PC-9 (cell line): ENCODE measurements at places on chromosomes 6 and 20. TPM values are rescaled to one million over a fixed set of nuclear protein-coding genes. Genes with fewer than 3 reads are reported as not detected.

HEY2 gene
- 0.15 TPM in 1 of 2 replicates, not detected in the other for total RNA-seq

DNA sequence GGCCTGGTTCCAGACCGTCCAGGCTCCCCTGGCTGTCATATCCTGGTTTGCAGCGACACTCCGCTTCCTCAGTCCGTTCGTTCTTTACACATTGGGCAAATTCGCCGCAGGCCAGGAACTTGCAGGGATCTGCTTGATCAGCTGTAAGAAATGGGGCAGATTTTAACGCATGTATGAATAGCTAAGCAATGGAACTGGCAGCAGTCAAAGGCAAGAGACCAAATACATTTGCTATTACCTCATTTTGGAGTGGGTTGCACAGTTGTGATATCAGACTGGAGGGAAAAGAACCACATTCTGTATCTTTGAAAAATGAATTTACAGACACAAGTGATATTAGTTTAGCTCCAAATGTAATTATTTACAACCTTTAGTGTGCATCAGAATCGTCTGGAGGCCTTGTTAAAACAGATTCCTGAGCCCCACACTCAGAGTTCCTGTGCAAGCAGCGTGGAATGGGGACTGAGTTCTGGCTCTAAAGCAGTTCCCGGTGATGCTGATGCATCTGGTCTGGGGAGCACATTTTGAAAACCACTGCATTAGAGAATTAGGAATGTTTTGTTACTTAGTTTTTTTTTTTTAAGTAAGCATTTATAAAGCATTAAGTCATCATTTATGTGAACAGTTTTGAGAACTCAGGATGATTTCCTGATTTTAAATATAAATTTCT is 141.3 kb downstream of the IMPG1 start:
- DNase-seq: no peak

- DNase-seq: no peak
Observed at GRCh38 chr20:63226042-63226943, 9.4 kb upstream of the BIRC7 start.

PPP1R3G gene
- total RNA-seq: 1.1 and 1.4 TPM in 2 replicates

DNA sequence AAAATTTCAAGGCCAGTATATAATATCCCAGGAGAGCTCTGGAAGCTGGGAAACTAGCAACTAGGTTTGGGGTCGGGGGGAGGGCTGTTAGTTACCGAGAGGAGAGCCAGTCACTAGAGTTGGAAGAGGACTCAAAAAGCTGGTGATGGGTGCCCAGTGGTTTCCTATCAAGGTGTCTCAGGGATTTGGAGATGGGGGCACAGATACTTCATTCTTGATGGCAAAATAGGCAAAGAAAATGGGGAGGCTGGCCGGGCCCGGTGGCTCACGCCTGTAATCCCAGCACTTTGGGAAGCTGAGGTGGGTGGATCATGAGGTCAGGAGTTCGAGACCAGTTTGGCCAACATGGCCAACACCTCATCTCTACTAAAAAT is 805 bp downstream of the PHF1 start:
- DNase-seq: no peak

- no peak for DNase-seq
Observed at GRCh38 chr20:17859616-17860232, 108.9 kb downstream of the SNX5 start.
